ENCODE measurements at places on chromosomes 6 and 20.
A peak's percentile ranks its signal among the peaks of the same experiment; 100 is the strongest.

- peak; percentile 55 for DNase-seq
Measured at GRCh38 chr20:48194583-48194982, 409.3 kb upstream of the SULF2 start.

- DNase-seq, result no peak
Measured at GRCh38 chr6:160358225-160359119, 10.3 kb downstream of the SLC22A3 start.

GRCh38 chr20:49622243-49622642 is 54.3 kb upstream of the PTGIS start:
- DNase-seq, result no peak

DNA sequence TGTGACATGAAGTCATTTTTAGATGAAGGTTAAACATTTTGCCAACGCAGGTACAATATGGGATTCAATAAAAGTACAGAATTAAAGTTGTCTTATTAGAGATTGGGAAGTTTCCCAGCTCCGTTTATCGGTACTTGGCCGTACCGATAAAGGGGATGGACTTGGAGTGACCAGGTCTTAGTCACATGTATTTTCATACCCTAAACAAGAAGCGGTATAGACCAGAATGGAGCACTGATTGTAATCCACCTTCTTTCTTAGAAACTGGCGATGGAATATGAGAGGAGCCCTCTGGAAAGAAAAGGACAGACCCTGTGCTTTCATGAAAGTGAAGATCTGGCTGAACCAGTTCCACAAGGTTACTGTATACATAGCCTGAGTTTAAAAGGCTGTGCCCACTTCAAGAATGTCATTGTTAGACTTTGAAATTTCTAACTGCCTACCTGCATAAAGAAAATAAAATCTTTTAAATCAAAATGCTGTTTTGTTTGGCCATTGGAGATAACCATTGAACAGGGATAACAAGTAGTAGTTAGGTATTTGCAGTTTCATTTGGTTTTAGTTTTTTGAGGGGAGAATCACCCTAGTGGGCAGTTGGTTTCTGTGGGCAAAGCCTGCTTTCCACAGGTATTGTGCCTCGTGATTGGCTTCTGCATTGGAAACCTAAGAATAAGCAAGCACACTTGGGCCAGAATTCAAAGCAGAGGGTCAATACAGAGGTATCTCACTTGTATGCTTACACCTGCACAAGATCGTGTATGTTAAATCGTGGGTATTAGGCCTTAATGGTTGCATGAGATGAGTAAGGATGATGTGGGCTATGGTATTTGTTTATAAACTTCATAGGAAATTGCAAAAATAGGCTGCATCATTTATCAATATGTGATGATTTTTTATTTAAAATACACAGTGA is 11.2 kb upstream of the ZNFX1 start:
- DNase-seq, result no peak

- no peak for DNase-seq
Measured at GRCh38 chr6:161130967-161131766, 139.6 kb downstream of the MAP3K4 start.

GRCh38 chr6:137013031-137013430 is 31.7 kb downstream of the IL20RA start:
- DNase-seq, result no peak

DNA sequence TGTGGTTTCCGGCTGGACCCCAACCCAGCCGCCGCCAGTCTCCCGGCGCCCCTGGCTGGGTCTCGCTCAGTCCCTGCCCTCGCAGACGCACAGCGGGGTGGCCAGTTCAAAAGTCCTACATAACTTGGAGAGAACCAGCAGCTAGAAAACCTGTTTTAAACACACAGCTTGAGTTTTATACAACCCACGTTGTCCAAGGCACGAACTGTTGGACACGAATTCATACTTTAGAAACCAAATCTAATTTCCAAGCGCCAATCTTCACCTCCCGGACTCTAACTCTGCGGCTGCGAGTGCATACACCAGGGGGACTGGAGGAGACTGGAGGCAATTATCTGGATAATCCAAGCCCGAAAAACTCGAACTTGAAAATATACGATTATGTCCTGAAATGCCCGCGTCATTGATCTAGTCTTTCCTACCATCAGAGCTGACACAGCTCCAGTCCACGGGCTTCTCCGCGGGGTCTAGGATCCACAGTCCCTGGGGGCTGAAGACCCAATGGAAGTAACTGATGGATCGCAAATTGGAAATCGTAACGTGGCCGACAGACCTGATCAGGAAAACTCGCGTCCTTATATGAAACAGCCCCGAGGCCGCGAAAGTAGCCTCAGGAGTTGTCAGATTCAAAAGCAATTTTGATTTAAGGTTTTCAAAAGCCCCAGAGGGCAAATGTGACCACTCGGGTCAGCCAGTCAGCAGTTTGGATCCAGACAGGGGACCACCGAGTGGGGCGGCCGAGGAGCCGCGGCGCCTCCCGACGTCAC is 843 bp upstream of the HEY2 start:
- DNase-seq, result peak; percentile 8

GRCh38 chr6:29016559-29017427 is 11.7 kb upstream of the ZNF311 start:
- DNase-seq, result peak; percentile 4

GRCh38 chr20:2760297-2760951 is 40.0 kb downstream of the CPXM1 start:
- DNase-seq, result no peak

GRCh38 chr6:43722920-43723545 is 35.4 kb upstream of the MRPS18A start:
- DNase-seq, result no peak

DNA sequence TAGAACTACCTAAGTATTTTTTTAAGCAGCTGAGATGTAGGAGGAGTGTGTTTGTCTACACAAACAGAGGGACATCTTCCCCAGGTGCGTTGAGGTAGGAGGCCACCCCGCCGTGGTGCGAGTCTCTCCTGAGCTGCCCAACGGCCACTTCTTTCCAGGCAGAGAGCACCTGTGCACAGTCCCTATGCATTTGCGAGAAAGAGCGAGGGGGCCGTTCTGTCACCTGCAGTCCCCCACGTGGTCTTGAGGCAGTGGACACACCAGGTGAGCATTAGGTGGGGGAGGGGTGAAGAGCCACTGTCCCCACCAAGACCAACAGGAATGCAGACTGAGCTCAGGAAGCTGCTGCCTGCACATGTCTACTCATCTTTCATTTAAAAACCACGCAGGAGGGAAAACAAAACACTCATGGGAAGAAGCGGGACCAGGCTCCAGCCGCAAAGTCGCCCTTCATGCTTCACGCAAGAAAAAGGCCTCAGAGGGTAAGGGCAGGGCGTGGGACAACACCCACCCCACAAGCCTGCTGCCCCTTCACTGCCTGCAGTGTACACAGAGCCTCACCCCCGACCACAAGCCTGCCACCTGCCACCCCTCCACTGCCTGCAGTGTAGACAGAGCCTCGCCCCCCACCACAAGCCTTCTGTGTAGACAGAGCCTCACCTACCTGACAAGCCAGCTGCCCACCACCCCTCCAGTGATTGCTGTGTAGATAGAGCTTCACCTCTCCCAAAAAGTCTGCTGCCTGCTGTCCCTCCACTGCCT is 142.0 kb downstream of the DLL1 start:
- DNase-seq, result no peak

DNA sequence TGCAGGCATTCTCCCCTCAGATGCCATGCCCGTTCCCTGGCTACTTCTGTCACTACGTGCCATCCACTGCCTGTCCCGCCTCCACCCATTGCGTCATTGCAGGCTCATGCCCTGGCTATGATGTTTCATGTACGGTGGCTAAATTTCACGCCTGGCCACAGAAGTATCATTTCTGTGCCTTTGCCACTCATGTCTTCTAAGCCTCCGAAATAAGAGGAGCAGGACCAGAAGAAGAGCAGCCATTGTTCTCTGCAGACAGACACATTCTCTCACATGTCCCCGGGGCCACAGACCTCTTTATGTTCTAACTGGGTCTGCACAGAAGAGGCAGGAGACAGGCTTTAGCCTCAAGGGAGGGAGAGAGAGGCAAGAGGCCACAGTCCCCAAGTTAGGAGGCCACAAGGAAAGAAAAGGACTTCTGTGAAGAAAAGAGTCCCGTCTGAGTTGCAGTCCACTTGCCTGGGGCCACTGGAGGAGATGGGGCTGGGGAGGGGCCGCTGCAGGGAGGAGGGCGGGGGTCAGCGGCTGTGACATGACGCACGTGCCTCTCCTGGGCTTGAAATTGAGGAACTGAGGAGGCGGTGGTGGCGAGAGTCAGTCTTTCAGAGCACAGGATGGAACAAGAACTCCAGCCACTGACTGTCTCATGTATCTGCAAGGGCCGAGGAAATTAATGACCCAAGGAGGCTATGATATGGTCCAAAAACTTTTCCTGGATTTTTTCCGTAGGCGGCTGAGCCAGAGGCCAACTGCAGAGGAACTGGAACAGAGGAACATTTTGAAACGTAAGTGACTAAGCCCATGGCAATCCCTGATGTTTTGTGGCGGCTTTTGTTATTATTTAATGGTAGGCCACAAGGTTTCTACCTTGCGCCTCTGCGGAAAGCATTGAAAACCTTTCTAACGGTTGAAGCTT is 55.9 kb downstream of the TBC1D7 start:
- no peak for DNase-seq

GRCh38 chr6:116115781-116116180 is 10.2 kb downstream of the COL10A1 start:
- DNase-seq, result no peak

DNA sequence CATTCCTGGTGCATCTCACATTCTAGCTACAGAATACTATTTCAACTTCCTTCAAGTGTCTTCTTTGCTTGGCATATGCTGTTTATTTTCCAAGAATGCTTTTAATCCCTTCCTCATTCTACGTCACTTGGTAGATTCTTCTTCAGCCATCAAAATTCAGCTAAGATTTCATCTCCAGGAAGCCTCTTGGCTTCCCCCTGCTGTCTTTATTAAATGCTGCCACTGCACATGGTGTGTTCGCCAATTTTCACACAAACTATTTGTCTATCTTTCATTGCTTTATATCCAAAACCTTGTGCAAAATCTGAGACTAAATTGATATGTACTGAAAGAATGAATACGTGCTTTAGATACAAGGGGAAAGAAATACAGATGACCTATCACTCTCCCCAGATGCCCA is 253.0 kb downstream of the RFPL4B start:
- no peak for DNase-seq

GRCh38 chr6:124795643-124796463 is 166.4 kb upstream of the RNF217 start:
- peak; percentile 6 for DNase-seq

DNA sequence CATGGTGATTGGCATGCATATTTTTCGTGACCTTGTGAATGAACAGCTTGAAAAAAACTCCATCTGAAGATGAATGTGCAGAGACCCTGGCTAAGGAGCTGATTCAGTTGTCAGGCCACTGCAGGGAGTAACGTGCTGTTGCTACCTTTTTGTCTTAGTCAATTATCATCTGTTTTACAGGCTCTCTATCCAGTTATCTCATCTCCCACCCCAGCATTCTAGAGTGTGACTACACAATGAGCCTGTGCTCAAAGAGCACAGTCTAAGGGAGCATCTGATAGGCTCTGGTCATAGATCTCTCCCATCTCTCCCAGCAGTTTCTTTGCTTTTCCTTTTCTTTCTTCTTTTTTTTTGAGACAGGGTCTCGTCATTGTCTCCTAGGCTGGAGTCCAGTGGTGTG is 45.5 kb downstream of the NDRG3 start:
- DNase-seq, result no peak

GRCh38 chr6:118377711-118378414 is 170.2 kb upstream of the PLN start:
- DNase-seq, result peak; percentile 96

- no peak for DNase-seq
Measured at GRCh38 chr6:17336425-17336824, 55.3 kb downstream of the RBM24 start.

- DNase-seq, result no peak
Measured at GRCh38 chr20:5395932-5396727, 79.4 kb upstream of the PROKR2 start.

GRCh38 chr20:51160821-51161220 is 137.9 kb upstream of the KCNG1 start:
- DNase-seq, result no peak

DNA sequence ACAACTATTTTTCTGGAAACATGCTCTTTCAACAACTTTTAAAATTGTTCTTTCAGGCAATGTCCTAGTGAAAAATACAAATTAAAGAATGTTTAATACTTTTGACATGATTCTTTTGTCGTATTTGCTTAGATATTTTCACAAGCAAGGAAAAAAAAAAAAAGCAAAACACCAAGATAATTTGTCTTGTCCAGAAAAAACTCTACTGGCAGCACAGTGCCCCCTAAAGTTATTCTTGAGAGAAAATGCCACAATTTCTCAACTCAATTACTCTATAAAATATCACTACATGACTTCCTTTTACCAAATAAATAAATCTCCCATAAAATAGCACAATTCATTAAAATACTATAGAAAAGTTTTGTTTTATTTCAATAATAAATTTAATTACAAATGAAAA is 652.5 kb upstream of the EPHA7 start:
- no peak for DNase-seq

GRCh38 chr20:35776513-35777101 is 4.8 kb downstream of the PHF20 start:
- peak; percentile 1 for DNase-seq

- DNase-seq, result no peak
Measured at GRCh38 chr6:130018744-130019325, 454 bp downstream of the L3MBTL3 start.

DNA sequence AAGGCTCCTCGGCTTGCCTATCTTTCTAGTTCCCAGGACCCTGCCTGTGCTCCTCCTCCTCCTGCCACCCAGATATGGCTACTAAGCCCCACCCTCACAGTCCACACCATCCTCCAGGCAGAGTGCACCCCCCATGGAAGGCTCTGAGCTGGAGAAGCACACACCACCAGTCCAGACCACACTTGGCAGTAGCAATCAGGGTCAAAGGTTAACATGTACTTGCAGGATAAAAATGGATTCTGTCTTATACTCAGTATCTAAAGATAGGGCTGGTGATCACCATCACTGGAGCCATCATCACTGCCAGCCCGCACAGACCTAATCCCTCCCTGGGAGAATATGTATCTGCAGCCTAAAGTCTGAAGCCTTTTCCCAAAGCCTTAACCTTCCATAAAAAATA is 83.4 kb downstream of the PRKN start:
- no peak for DNase-seq

DNA sequence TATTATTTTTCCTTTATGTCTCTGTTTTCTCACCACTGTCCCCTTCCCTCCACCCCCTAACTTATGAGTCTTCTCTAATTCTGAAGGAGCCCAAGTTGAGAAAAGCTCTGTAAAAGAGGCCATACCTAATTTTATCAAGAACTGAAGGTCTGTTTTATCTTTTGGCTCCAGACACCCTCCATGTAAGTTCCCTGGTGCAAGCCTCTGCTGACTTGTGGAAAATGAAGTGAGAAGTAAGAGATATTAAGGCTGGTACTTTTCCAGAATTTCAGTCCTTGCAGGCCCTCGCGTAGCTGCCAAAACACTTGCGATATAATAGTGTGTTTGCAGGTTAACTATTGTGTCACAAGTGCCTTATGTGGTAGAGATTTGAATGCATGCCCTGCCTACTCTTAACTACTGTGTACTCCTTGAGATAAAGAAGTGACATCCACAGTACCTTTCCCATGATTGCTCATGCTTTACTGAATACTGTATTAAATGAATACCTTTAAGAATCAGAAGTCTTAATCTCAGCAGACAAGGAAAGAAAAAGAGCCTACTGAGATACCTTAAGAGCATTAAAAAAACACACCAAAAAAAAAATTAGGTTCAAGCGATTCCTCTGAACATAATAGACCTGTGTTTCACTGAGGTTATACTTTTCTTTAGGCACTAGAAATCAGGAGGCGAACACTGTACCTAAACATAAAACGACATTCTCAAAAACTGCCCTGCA is 143.6 kb upstream of the ZNF184 start:
- DNase-seq, result no peak

- no peak for DNase-seq
Measured at GRCh38 chr6:32375739-32376529, 4.2 kb upstream of the TSBP1 start.

- no peak for DNase-seq
Measured at GRCh38 chr6:134546962-134547645, 229.2 kb upstream of the SGK1 start.
